Sigmoid colon (tissue), 7 donors: ENCODE measurements at places on chromosomes 4 and X.

DNA sequence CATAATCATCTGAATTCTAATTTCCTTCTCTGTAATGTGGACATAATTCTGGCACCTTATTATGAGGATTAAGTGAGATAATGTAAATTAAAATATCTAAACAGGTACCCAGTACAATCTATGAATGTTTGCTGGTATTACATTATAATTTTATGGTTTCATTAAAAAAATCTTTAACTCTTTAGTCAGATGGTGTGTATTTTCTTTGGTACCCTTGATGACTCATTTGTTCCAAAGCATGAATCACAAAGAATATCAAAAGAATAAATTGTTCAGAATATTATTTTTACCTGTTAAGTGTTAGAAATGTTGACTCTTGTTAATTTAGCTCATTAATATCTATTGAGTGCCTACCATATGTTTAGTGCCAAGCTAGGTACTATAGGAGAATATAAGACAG lies 74.3 kb downstream of the SNX25 start:
- DNase-seq, result no peak

DNA sequence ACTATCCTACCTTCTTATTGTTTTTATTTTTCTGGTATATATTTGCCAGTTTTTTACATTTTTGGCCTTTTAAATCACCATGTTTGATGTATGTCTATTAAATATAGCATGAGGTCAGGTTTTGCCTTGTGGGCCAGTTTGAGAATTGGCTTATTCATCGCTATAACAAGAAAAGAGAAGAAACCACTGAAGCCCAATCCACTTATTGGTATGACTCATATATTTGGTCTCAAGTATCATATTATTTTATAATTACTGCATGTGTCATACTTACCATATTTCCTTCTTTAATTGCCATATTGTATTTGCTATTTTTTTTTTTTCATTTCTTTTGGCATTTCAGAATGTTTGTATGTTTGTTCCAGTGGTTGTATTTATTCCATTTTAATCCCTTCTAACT lies 99.3 kb downstream of the IRF2 start:
- no peak for DNase-seq

GRCh38 chr4:121306931-121307330 lies 73.9 kb downstream of the QRFPR start:
- no peak for DNase-seq

- no peak for DNase-seq
Observed at GRCh38 chr4:155765149-155765548, 6.3 kb downstream of the GUCY1B1 start.

GRCh38 chr4:151922306-151922705 lies 161.5 kb upstream of the GATB start:
- DNase-seq, result no peak

DNA sequence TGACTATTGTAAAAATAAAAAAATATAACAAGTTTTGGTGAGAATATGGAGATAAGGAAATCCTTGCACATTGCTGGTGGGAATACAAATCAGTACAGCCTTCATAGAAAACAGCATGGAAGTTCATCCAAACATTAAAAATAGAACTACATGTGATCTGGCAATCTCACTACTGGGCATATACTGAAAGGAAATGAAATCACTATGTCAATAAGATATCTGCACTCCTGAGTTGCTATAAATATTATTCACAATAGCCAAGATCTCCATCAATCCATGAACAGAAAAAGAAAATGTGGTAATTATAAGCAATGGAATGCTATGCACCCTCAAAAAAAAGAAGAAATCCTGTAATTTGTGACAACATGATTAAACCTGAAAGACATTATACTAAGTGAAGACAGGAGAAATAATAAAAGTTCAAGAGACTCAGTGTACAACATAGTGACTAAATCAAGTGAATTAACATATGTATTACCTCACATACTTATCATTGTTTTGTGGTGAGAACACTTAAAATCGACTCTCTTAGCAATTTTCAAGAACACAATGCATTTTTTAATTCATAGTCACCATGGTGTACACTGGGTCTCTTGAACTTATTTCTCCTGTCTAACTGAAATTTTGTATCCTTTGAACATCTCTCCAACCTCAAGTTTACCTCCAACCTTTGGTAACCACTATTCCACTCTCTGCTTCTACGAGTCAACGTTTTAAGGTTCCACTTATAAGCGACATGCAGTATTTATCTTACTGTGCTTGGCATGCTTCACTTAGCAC lies 1703.7 kb upstream of the AGA start:
- DNase-seq, result no peak

- no peak for DNase-seq
Observed at GRCh38 chr4:177376024-177376423, 66.2 kb downstream of the AGA start.

GRCh38 chrX:129523079-129523911 lies at the start of gene SMARCA1:
Gene SMARCA1, minus strand, starts transcription at chrX:129523490. Its CDS starts 120 bp downstream, at chrX:129523370.
- peak; percentile 86 for DNase-seq

- DNase-seq, result no peak
Observed at GRCh38 chrX:31112226-31112999, 40.6 kb upstream of the FTHL17 start.

GRCh38 chrX:109373468-109373867 lies 108.4 kb downstream of the GUCY2F start:
- DNase-seq, result no peak

- DNase-seq, result no peak
Observed at GRCh38 chr4:84632092-84632491, 49.2 kb downstream of the CDS1 start.

- no peak for DNase-seq
Observed at GRCh38 chr4:157806184-157806583, 366.6 kb downstream of the GASK1B start.

DNA sequence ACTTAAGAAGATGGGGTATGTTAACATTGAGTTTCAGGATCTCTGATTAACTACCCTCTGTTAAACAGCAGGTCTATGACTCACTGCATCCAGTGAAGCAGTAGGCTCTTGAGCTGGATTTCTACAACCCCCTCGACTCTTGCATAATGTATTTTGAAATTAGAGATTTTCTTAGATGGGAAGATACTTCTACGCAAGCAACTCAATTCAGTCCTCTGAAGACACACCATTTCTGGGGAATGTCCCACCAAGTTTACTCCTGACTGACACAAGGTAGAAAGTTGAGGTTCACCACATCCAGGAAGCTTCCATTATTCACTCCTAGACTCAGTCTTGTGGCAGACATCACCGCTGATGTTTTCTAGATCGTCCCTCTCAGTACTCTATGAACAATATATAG lies 12.9 kb downstream of the PALLD start:
- DNase-seq, result no peak

DNA sequence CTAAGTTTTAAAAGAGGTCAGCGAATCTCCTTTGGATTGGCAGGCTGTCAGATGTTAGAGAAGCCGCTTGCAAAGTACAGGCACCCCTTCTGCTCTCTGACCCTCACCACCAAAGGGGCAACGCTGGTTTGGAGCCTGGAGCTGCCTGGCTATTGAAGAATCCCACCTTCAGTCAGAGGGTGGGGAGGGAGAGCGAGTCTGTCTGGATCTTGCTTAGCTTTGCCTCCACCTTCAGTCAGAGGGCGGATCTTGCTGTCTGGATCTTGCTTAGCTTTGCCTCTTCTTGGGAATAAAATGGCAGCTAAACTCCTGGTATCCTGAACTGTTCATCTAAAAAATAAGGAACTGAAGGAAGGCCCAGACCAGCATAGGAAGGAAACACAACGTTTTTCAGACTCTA lies 7.3 kb downstream of the CCDC110 start:
- no peak for DNase-seq

DNA sequence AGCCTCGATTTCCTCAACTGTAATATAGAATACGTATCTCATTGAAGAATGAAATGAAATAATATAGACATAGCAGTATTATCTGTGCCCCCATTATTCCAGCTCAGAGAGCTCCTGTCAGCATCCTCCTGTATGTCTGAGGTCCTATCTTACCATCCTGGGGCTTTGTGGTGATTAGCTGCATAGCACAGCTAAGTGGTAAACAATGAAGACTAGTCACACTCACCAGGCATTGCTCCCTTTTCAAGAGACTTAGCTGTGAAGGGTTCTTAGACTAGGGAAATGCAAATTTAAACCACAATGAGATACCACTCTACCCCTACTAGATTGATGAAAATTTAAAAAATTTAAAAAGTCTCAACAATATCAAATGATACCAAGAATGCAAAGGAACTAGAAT lies 172.9 kb downstream of the SLC39A8 start:
- DNase-seq, result no peak

GRCh38 chrX:71910986-71911730 lies 513 bp downstream of the NHSL2 start:
- DNase-seq, result peak; percentile 67

- no peak for DNase-seq
Observed at GRCh38 chr4:75950213-75950815, 9.5 kb upstream of the NAAA start.

GRCh38 chr4:107561481-107561880 lies 158.6 kb downstream of the PAPSS1 start:
- no peak for DNase-seq

DNA sequence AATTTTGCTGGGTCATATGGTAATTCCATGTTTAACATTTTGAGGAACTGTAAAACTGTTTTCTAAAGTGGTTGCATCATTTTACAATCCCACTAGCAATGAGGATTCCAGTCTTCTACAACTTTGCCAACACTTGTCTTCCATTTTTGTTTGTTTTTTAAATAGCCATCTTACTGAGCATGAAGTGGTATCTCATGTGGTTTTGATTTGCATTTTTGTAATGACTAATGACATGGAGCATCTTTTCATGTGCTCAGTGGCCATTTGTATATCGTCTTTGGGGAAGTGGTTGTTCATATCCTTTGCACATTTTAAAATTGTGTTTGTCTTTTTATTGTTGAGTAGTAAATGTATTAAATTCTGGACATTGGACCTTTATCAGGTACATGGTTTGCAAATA lies 94.7 kb downstream of the TMEM131L start:
- DNase-seq, result no peak

GRCh38 chr4:185933078-185933581 lies 121.1 kb upstream of the SORBS2 start:
- DNase-seq, result no peak

GRCh38 chrX:54178100-54178940 lies 4.7 kb downstream of the FAM120C start:
- no peak for DNase-seq

GRCh38 chrX:11470250-11470974 lies 177.2 kb downstream of the AMELX start:
- DNase-seq, result no peak

GRCh38 chrX:101208152-101208905 lies 11.3 kb upstream of the DRP2 start:
- DNase-seq, result no peak

GRCh38 chr4:70297576-70297975 lies 37.2 kb upstream of the CABS1 start:
- no peak for DNase-seq

GRCh38 chr4:60648774-60649173 lies 551.4 kb upstream of the ADGRL3 start:
- no peak for DNase-seq

- DNase-seq, result no peak
Observed at GRCh38 chr4:171308661-171309060, 504.5 kb upstream of the GALNTL6 start.

GRCh38 chr4:116385583-116385982 lies 699.8 kb downstream of the TRAM1L1 start:
- no peak for DNase-seq

GRCh38 chr4:147761218-147761883 lies 29.5 kb downstream of the ARHGAP10 start:
- no peak for DNase-seq

- DNase-seq, result no peak
Observed at GRCh38 chrX:95346856-95347255, 1337.8 kb upstream of the DIAPH2 start.

GRCh38 chr4:68366600-68366999 lies 16.7 kb upstream of the YTHDC1 start:
- no peak for DNase-seq

GRCh38 chrX:155767876-155768769 lies 113.0 kb upstream of the VAMP7 start:
- DNase-seq, result no peak

GRCh38 chr4:158636619-158637018 lies 35.1 kb downstream of the C4orf46 start:
- DNase-seq, result no peak
